ENCODE measurements at places on chromosomes 3 and 15. TPM values are rescaled to one million over a fixed set of nuclear protein-coding genes. Genes with fewer than 3 reads are reported as not detected.

The CCR8 gene
- total RNA-seq, result not detected

The GNAT1 gene
- total RNA-seq, result not detected

The ABHD5 gene
- 19.3 TPM for total RNA-seq

The CPNE4 gene
- 1.9 TPM for total RNA-seq

The MEGF11 gene
- not detected for total RNA-seq

The TM6SF1 gene
- 8.7 TPM for total RNA-seq

The DAZL gene
- total RNA-seq, result not detected

The IGF1R gene
- 88.6 TPM for total RNA-seq

The TUSC7 gene
- not detected for total RNA-seq

The IL17RB gene
- total RNA-seq, result 0.65 TPM

The SENP8 gene
- total RNA-seq, result 5.3 TPM

The ROPN1 gene
- total RNA-seq, result not detected

The PCBP4 gene
- 40.8 TPM for total RNA-seq

The CCR3 gene
- total RNA-seq, result not detected

The BHLHE40 gene
- 206 TPM for total RNA-seq

The GPR149 gene
- not detected for total RNA-seq

The FAM227B gene
- total RNA-seq, result 9.6 TPM

The CIDEC gene
- total RNA-seq, result 1.1 TPM

The C3orf52 gene
- total RNA-seq, result 50.2 TPM

The CYP1A2 gene
- not detected for total RNA-seq

The ANKDD1A gene
- 31.4 TPM for total RNA-seq

The TMEM212 gene
- not detected for total RNA-seq

The MASP1 gene
- total RNA-seq, result 16.4 TPM

The SPRED1 gene
- total RNA-seq, result 22.5 TPM

The WDR93 gene
- 0.68 TPM for total RNA-seq

The APBA2 gene
- 9.5 TPM for total RNA-seq

The LYZL4 gene
- not detected for total RNA-seq

The TRANK1 gene
- 29.2 TPM for total RNA-seq

The ALDH1L1 gene
- 129 TPM for total RNA-seq

The SOX2 gene
- 0.16 TPM for total RNA-seq

The A4GNT gene
- not detected for total RNA-seq

The FAM107A gene
- total RNA-seq, result 102 TPM

The CRBN gene
- 51.9 TPM for total RNA-seq

The CNTN4 gene
- 15.3 TPM for total RNA-seq

All from ureter (tissue), 1 donor.